Body of pancreas (tissue), 4 donors: ENCODE measurements at places on chromosomes 11 and 22. TPM values are rescaled to one million over a fixed set of nuclear protein-coding genes. Genes with fewer than 3 reads are reported as not detected.

NPTXR gene
- 6.0 TPM for total RNA-seq

SH3BP1 gene
- 2.0 TPM for total RNA-seq

OR2AG1 gene
- total RNA-seq, result not detected

RIBC2 gene
- total RNA-seq, result not detected

TSPO gene
- total RNA-seq, result 113 TPM

- peaks cover 29% of the 10 kb centered on the region for H3K4me1 ChIP-seq
- H3K4me3 ChIP-seq, result peak overlapping the region; percentile 84
- H3K27me3 ChIP-seq, result no peaks in the 10 kb centered on the region
Measured at GRCh38 chr11:70397336-70397982, 870 bp upstream of the CTTN start.

DNA sequence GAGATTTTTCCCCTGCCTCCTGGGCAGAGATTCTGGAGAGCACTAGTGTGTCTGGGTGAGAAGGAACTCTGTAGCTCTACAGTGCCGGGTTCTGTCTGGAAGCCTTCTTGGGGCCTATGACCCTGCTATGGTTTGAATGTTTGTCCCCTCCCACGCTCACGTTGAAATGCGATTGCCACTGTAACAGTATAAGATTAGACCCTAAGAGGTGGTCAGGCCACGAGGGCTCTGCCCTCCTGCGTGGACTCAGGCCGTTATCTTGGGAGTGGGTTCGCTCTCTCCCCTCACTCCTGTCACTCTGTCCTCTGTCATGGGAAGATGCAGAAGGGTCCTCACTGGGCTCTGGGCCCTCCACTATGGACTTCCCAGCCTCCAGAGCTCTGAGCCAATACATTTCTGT, 3.5 kb downstream of the AP5B1 start:
- peaks cover 66% of the 10 kb centered on the region for H3K4me1 ChIP-seq
- no peaks in the 10 kb centered on the region for H3K36me3 ChIP-seq
- no peak for DNase-seq

DNA sequence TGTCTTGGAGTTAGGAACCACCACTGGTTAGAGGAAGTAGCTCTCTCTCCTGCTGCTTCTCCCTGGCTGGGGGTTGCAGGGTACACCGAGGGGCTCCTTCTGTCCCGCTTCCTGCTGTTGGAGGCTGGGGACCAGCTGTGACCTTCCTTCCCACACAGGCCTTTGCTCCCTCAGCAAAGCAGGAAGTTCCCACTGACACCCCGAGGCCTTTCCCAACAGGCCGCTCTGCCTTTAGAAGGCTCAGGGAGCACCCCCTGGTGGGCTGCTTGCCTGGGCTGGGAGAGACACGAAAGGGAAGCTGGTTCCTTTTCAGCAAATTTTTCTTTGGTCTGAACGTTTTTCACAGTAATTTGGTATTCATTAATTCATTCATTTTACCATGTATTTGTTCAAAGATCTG, 527.9 kb upstream of the B3GAT1 start:
- no peak overlapping the region for H3K27ac ChIP-seq
- H3K4me3 ChIP-seq, result no peak overlapping the region
- no peak for DNase-seq
- no peaks in the 10 kb centered on the region for H3K4me1 ChIP-seq

DNA sequence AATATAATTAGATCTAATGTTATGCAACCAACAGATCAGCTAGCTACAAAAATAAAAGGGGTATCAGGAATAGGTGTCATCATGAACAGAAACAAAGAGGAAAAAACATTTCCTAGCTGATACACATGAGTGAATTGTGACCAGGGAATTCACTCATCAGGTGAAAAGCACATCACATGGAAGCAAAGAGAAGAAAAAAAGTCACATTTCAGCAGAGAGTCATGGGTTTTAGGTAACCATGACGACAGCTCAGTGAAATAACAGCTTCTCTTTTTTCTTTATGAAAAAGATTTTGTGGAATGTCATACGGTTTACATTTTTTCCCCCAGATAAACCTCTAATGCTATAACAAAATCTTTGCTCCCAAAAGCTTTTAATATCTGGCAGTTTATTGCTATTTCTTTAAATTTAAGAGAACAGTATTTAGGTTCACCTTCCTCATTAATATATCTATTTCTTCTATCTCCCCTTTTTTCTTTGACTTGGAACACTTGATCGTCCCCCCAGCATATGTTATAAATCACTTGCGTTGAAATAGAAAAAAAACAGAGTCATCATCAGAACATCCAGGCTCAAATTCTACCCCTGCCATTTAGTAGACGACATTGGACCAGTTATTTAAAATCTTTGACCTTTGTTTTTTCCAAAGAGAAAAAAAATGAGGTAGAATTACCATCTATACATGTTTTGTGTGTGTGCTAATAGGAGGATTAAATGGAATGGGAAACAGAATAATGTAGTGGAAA, 5.3 kb downstream of the TYR start:
- no peaks in the 10 kb centered on the region for H3K4me1 ChIP-seq
- no peaks in the 10 kb centered on the region for H3K36me3 ChIP-seq
- no peaks in the 10 kb centered on the region for H3K27me3 ChIP-seq
- no peak for DNase-seq
- no peak overlapping the region for H3K27ac ChIP-seq

DNA sequence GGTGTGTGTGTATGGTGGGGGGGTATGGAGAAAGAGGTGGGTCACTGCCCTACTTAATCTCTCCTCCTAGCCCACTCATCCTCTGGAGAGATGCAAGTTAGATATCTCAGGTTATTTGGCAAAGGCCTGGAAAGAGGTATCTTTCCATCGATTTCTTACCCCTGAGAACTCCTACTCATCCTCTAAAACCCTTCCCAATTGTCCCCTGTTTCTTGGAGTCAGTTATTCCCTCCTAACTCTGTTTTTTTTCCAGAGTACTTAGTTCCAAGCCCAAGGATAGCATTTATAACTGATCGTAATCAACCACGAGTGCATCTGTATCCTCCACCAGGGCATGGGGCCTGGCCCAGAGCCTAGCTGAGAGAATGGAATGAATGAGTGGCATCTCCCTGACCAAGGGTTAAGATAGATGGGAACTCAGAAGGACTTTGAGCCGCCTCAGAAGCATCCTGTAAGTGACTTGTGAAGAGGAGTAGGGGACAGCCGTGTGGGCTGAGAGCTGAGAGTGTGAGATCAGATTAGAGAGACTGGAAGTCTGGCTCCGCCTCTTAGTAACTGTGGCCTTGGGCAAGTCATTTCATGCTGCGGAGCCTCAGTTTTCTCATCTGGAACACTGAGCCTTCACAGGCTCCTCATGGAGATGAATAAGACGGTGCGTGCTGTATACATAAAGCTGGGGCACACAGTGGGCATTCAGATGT, 16.2 kb downstream of the CD6 start:
- H3K36me3 ChIP-seq, result no peaks in the 10 kb centered on the region
- no peak overlapping the region for H3K27ac ChIP-seq
- no peaks in the 10 kb centered on the region for H3K27me3 ChIP-seq

DNA sequence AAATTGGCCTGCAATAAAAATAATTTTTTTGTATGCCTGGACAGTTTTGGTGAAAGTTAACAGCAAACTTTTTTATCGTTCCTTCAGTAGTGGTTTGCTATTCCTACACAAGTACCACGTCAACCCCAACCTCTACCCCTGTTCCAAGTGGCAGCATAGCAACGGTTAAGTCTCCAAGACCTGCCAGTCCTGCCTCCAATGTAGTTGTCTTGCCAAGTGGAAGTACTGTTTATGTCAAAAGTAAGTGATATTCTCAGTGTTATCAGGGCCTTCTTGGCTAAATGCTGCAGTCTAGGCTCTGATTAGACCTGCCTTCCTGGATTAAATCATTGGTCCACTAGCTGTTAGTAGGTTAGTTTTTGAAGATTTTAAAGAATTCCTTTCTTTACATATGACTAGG, 15.0 kb downstream of the EMSY start:
- peaks cover 3% of the 10 kb centered on the region for H3K36me3 ChIP-seq
- H3K4me1 ChIP-seq, result peaks cover 3% of the 10 kb centered on the region
- no peak for DNase-seq
- H3K4me3 ChIP-seq, result no peak overlapping the region
- no peaks in the 10 kb centered on the region for H3K27me3 ChIP-seq

DNA sequence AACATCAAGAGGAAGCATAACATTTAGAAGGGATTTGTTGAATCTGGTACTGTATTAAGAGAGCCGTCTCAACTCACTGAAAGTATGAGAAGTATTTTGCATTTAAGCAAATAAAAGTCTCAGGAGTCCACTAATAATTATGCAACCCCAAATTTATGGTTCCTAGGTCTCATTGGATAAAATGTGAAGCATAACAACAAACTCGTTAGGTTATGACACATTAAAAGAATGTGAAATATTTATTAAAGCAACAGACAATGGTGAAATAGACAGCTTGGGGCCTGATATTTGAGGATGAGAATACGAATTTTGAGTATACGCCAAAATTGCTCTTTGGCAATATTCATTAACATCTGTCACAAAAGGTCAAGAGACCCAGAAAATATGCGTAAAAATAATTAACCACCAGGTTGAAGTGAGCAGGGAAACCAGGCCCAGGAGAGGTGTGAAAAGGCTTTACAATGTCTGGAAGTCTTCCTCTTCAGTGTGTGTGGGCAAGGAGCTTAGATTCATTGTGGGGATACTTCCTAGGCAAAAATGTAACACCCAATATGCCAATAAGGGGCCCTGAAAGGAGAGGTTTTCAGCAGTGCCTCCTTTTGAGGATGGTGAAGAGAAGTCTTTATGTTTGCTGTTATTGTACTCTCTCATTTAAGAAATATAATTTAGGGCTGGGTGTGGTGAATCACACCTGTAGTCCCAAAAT, 89.2 kb downstream of the FDX1 start:
- no peaks in the 10 kb centered on the region for H3K4me1 ChIP-seq
- H3K36me3 ChIP-seq, result no peaks in the 10 kb centered on the region
- DNase-seq, result no peak

DNA sequence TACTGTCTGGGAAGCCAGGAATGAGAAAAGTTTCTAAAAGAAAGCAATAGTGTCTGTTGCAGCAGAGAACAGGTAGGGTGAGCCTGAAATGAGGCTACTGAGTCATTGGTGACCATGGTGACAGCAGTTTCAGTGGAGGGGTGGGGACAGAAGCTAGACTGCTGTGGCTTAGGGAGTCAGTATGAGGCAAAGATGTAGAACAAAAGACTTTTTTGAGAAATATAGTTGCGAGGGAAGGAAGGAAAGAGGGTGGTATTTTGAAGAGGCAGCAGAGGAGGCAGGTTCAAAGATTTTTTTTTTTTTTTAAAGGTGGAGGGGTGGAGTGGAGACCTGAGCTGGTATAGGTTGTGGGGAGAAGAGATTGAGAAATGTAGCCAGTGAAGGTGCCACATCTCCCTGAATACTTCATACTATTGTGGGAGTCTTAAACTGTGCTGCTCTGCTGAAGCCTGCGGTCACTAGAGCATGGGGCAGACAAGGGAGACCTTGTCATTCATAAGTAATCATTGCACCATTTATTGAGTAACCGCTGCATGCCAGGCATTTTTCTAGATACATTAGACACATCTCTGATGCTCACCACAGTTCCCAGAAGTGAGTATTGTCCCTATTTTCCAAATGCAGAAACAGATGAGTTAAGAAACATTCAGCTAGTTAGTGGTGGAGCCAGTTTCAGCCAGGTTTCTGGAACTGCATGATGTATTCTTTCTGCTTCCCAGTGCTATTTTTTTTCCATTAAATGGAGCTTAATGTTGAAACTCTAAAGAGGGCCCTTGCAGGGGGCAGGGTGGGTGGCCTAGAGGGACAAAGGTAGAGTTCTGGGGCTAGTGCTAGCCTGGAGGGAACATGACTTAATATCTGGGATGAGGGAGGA, 49.9 kb downstream of the STIM1 start:
- H3K36me3 ChIP-seq, result no peaks in the 10 kb centered on the region
- no peak overlapping the region for H3K4me3 ChIP-seq
- H3K27me3 ChIP-seq, result no peaks in the 10 kb centered on the region
- peaks cover 42% of the 10 kb centered on the region for H3K4me1 ChIP-seq

GRCh38 chr11:77656362-77656761, 18.8 kb upstream of the CLNS1A start:
- no peaks in the 10 kb centered on the region for H3K36me3 ChIP-seq
- no peak overlapping the region for H3K4me3 ChIP-seq
- no peak overlapping the region for H3K27ac ChIP-seq
- DNase-seq, result no peak
- H3K27me3 ChIP-seq, result no peaks in the 10 kb centered on the region

DNA sequence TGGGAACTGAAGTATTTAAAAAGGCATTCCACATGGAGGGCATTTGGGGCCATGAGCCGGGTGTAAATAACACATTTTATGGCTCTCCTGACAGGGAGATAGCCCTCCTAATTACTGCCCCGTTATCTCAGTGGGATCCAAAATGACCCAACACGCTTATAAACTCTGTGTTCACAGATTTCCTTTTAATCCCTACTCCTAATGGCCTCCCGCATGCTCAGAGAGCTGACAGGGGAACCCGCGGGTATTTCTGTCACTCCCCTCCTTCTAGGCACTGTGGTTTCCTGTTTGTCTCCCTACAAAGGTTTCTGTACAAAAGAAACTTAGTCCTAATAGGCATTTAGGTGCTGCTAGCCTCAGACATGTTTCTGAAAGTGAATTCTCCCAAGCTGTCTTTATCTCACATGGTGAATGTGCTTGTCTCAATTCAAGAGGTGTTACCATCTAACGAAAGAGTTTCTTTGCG, 202.8 kb upstream of the SEZ6L start:
- H3K27me3 ChIP-seq, result no peaks in the 10 kb centered on the region
- no peaks in the 10 kb centered on the region for H3K36me3 ChIP-seq
- no peaks in the 10 kb centered on the region for H3K4me1 ChIP-seq
- no peak overlapping the region for H3K27ac ChIP-seq
- H3K4me3 ChIP-seq, result no peak overlapping the region
